ENCODE measurements at places on chromosomes 5 and 9.

DNA sequence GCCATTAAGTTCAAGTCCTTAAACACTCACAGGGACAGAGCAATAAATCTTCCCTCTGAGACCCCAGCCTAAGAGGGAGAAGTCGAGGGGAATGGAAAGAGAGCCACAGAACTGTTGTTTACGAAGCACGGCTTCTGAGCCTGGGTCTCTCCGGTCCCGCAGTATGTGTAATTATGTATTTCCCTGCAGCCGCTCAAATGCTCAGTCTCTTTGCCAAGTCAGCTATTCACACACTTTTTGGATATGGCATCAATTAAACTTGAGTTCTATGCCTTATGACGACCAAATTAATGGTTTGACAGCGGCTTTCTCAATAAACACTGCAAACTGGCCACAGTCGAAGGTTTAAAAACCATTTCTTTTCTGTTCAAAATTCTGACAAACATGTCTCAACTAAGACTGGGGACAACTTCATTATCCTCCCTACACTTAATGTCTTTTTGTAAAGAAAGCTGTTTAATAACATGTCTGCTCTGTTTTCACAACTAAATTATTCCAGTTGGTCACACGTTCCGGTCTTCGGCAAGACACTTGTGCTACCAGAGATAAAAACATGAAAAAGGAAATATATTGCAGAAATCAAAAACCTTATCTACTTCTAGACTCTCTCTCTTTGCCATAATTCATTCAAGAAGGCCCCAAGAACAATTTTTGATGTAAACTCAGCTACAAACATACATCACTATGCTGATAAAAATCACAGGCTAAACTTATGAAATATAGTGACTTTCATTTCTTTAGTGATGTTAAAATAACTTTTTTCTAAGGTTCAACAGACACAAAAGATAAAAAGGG lies 203.2 kb downstream of the GAPVD1 start:
- DNase-seq: no peak

GRCh38 chr5:173858670-173859407 lies 29.3 kb upstream of the CPEB4 start:
- DNase-seq: no peak

- DNase-seq: no peak
Measured at GRCh38 chr5:119417891-119418605, 34.2 kb upstream of the HSD17B4 start.

GRCh38 chr9:99907208-99907532 lies 716 bp downstream of the STX17 start:
- DNase-seq: no peak

All from stimulated activated CD4-positive, alpha-beta T cell treated with anti-CD3 and anti-CD28 coated beads, Interleukin-4, amount 100 ng/mL, for 48 hours (primary cell).